ENCODE measurements at places on chromosomes 16 and 17.

- no peak for DNase-seq
These were observed 2.5 kb downstream of the RSL1D1 start for GRCh38 chr16:11848842-11849241.

- DNase-seq = no peak
These were observed 14.8 kb upstream of the ADCY7 start for GRCh38 chr16:50251375-50252081.

DNA sequence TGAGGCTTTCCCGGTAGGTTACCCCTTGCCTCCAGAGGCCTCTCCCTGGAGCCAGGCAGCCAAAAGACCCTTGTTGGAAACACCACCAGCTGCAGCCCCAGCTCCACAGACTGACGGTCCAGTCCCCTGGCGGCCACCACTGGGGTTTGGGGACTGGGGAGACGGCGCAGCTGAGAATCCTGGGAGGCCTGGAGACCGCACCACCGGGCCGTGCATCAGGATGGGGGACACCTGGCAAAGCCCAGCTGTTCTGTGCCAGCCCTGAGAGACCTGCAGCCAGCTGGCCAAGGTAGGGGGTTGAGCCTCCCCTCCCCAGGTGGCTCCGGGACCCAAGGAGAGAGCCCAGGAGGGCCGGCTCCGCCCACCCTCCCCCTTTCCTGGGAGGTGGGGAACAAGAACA, 8.3 kb upstream of the SLC38A10 start:
- DNase-seq = no peak

- no peak for DNase-seq
These were observed 11.0 kb downstream of the HSD11B2 start for GRCh38 chr16:67441907-67442306.

DNA sequence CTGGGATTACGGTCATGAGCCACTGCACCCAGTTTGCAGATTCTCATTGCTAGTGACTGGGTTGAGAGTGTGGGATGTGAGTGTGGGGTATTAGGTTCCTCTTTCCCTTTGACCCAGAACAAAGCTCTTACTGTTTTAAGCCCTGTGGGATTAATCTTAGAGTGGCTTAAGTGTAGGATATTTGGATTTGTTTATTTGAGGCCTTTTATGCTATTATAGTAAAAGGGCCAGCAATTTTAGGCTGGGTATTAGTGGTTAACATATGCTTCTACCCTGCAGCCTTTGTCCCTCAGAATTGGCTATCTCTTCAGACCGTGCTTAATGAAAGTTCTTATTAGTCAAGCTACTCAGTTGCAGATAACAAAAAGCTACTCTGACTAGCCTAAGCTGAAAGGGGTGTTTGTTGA, 3.2 kb downstream of the SGF29 start:
- DNase-seq = no peak

GRCh38 chr16:3058139-3059030, 7.1 kb upstream of the IL32 start:
- peak; percentile 58 for DNase-seq

GRCh38 chr17:81482673-81483072, 29.9 kb downstream of the ACTG1 start:
- DNase-seq = peak; percentile 68

GRCh38 chr17:8052256-8053252, 13.7 kb downstream of the ALOX15B start:
- no peak for DNase-seq

DNA sequence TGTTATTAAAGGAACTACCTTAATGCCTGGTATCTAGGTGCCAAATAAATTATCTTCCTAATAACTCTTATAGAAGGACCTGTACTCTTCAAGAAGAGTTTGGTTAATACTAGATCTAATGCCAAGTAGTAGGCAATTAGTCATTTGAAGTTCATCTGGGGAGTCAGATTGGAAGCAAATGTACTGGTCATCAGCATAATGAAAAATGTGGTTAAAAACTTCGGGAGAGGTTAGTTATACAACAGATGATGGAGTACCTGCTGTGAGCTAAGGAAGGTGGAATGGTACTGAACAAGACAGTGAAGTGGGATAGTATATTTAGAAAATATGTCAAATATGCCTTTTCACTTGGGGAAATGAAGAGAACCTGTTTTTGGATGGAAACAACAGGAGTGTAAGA, 49.2 kb downstream of the TNRC6A start:
- DNase-seq = no peak

GRCh38 chr16:86554599-86554916, 477 bp downstream of the MTHFSD start:
- no peak for DNase-seq

All from eye (tissue), 1 donor.